ENCODE measurements at places on chromosomes 6 and 20.

GRCh38 chr6:156953479-156954146, 176.4 kb downstream of the ARID1B start:
- peak; percentile 79 for DNase-seq

DNA sequence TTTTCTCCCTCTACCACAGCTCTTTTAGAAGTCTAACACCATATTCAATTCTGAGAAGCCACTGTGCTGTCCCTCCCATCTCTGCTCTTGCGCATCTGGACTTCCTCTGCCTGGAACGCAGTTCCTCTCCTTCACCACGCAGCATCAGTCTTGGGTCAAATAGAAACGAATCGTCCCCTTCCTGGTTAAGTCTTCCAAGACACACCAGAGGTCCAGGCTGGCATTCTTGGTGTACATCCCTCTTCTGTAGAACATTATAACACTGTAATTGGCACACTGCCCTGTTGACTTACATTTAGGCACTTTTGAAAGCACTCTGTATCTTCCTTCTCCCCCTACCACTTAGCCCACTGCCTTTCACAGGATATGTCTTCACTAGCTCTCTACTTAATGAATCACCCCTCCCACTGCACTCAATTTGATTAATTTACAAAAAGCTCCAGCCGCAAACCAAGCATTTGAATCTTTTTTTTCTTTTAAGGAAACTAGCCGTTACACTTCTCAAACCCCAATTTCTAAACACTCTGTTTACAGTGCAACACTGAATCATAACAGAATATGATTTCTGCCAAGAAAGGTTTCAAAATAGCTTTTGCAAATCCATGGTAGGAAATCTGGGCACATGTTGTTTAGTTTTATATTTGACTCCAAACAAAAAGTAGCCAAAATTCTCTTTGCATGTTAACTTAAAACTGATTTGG, 140.8 kb upstream of the CARMIL1 start:
- no peak for DNase-seq

- DNase-seq, result no peak
Observed at GRCh38 chr6:117463762-117464665, 18.5 kb upstream of the DCBLD1 start.

DNA sequence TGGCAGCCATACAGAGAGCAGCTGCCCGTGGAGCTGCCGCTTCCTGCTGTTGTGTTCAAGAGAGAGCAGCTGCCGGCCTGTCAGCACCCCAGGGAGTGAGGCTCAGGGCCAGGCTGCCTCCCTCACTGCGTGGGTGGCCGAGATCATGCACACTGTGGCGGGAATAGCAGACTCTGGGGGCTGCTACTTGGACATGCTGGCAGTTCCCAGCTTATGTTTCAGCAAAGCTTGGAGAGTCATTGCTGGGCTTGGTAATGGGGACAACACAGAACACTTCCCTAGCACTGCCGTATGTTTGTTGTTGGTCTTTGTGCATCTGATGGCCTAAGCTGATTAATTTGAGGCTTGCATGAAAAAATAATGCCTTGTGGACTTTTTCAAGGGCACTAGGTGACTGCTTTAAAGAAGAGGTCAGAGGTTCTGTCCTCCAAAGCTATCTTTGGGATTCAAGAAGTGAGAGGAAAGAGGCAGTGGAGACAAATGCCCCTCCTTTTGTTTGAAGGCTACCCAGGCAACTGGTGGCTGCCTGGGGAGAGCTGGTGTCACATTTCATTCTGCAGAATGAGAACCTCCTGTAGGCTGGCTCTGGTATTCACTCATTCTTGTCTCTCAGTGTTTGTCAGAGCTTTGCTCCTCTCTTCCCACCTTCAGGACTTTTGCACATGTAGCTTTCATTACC, 18.8 kb downstream of the MRAP2 start:
- DNase-seq, result no peak

GRCh38 chr20:25005661-25006060, 13.1 kb upstream of the APMAP start:
- DNase-seq, result no peak

- no peak for DNase-seq
Observed at GRCh38 chr6:12490351-12490903, 200.3 kb downstream of the EDN1 start.

- no peak for DNase-seq
Observed at GRCh38 chr6:25222006-25222678, 57.0 kb upstream of the CARMIL1 start.

GRCh38 chr6:63272397-63272796, 47.4 kb downstream of the LGSN start:
- no peak for DNase-seq

All from epithelial cell of proximal tubule (primary cell).